Left renal cortex interstitium (tissue), 4 donors: ENCODE measurements at places on chromosomes 2 and 18. TPM values are rescaled to one million over a fixed set of nuclear protein-coding genes. Genes with fewer than 3 reads are reported as not detected.

The AQP12B gene
- 0.49 TPM for polyA plus RNA-seq

The ABHD1 gene
- polyA plus RNA-seq, result 0.99 TPM

The FIGN gene
- polyA plus RNA-seq, result 8.1 TPM

The SOCS6 gene
- polyA plus RNA-seq, result 28.9 TPM

The CFAP53 gene
- 3.3 TPM for polyA plus RNA-seq

The NYAP2 gene
- polyA plus RNA-seq, result not detected

The GKN2 gene
- not detected for polyA plus RNA-seq

The NXPH2 gene
- 4.2 TPM for polyA plus RNA-seq

The FASTKD1 gene
- 47.3 TPM for polyA plus RNA-seq

The UGT1A6 gene
- polyA plus RNA-seq, result 4.5 TPM

The MSTN gene
- 3.6 TPM for polyA plus RNA-seq

The CD207 gene
- 0.08 TPM for polyA plus RNA-seq

The ACTG2 gene
- polyA plus RNA-seq, result 0.97 TPM

The EGR4 gene
- not detected for polyA plus RNA-seq

The MPP4 gene
- polyA plus RNA-seq, result 0.30 TPM

The PLGLB1 gene
- 6.4 TPM for polyA plus RNA-seq

The ALPI gene
- 0.05 TPM for polyA plus RNA-seq

The LGALSL gene
- polyA plus RNA-seq, result 42.2 TPM

The SDC1 gene
- 32.3 TPM for polyA plus RNA-seq

The KCNE4 gene
- 16.6 TPM for polyA plus RNA-seq

The CNGA3 gene
- not detected for polyA plus RNA-seq

The TNFAIP6 gene
- polyA plus RNA-seq, result 1.4 TPM

The TRIM54 gene
- 3.6 TPM for polyA plus RNA-seq

The IL36G gene
- 0.25 TPM for polyA plus RNA-seq

The CXCR2 gene
- 0.06 TPM for polyA plus RNA-seq
